Activated CD4-positive, alpha-beta T cell treated with anti-CD3 and anti-CD28 coated beads, Interleukin-2, amount 50 U/mL, for 16 hours (primary cell): ENCODE measurements at places on chromosomes 12 and 14.

- DNase-seq = no peak
Measured at GRCh38 chr12:50568338-50569091, 63.7 kb downstream of the DIP2B start.

GRCh38 chr14:80933282-80933681, 8.3 kb downstream of the CEP128 start:
- no peak for DNase-seq

DNA sequence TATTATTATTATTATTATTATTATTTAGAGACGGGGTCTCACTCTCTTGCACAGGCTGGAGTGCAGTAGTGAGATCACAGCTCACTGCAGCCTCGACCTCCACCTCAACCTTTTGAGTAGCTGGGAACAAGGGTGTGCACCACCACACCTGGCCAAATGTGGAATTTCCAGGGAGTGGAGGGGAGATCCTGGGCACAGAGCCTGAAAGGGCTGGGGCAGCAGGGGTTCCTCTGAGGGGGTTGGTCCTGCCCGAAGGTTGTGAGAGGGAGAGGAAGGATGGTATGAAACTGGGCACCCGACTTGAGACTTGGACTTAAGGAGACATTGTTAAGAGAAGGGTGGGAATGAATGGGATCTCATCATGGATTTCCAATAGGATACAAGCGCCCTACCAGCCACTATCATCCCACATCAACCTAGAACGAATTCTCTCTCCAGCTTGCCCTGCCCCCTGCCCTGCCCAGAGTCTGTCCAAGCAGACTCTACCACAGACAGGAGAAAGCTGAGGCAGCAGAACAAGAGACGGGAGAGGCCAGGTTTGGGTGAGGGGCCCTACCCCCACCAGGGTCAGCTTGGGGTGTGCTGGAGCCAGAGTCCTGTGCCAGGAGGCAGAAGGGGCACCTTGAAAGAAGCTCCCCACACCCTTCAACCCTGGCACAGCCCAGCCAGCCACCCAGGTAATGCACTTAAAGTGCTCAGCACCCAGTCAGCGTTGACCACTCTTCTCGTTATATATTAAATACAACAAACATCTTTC, 2.4 kb upstream of the DYNC1H1 start:
- DNase-seq = no peak

- no peak for DNase-seq
Measured at GRCh38 chr14:83342590-83342989, 1808.9 kb upstream of the SEL1L start.

DNA sequence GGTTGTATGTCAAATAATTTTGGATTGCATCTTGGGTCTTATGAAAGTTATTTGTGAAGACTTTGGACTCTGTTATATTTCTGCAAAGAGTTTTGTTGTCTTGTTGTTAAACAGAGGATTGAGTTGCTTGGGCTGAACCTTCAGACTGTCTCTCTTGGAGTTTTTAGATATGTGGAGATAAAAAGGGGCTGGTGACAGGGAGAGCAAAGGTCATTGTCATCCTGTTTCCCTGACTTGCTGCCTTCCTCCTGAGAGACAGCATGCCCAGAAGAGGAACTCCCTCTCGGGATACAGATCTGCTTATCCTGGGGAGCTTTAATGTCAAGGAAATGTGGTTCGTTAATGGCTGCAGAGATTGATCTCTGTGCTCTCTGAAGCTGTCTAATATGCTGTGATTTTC, 47.6 kb upstream of the RFLNA start:
- DNase-seq = no peak

DNA sequence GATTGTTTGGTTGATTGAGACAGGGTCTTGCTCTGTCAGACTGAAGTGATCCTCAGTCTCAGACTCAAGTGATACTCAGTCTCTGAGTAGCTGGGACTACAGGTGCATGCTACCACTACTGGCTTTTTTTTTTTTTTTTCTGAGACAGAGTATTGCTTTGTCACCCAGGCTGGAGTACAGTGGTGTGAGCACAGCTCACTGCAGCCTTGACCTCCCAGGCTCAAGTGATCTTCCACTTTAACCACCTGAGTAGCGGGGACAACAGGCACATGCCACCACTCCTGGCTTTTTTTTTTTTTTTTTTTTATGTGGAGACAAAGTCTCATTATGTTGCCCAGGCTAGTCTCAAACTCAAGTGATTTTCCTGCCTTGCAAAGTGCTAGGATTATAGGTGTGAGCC, 31.8 kb downstream of the CPSF2 start:
- DNase-seq = no peak

- DNase-seq = no peak
Measured at GRCh38 chr12:104154806-104155205, 16.8 kb upstream of the NFYB start.

GRCh38 chr14:73460691-73461127, 2.4 kb upstream of the NUMB start:
- DNase-seq = no peak

DNA sequence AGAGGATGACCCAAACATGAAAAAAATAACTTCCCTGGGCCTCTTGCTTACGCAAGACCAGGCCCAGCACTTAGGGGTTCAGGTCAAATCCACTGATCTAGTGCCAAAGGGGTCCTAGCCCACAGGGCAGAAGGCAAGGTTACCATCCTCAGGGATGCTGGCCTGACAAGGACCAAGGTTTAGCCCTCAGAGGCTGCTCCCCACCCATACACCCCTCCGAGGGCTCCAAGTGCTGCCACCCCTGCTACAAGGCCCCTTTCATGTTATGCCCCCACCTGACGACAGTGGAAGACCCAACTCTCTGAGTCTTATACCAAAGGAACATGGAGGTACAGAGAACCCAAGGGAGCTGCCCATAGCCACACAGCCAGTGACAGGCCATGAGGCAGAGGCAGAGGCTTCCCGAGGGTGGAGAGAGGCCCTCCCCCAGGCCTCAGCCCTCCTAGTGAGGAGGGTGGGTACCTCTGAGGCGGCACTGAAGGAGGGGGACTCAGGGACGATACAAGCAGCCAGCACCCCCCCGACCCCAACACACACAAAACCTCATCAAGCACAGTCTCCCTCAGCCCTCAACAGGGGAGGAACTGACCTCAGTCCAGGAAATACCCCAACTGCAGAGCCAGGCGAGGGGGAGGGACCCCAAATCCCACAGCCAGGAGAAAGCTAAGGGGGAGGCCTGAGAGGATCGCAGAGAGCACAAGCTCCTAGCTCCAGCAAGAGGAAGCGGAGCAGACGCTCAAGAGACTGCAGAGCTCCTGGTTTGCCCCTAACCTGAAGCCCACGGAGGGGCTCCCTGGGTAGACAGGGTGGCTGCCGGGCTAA, 37.0 kb downstream of the ANAPC7 start:
- DNase-seq = no peak

DNA sequence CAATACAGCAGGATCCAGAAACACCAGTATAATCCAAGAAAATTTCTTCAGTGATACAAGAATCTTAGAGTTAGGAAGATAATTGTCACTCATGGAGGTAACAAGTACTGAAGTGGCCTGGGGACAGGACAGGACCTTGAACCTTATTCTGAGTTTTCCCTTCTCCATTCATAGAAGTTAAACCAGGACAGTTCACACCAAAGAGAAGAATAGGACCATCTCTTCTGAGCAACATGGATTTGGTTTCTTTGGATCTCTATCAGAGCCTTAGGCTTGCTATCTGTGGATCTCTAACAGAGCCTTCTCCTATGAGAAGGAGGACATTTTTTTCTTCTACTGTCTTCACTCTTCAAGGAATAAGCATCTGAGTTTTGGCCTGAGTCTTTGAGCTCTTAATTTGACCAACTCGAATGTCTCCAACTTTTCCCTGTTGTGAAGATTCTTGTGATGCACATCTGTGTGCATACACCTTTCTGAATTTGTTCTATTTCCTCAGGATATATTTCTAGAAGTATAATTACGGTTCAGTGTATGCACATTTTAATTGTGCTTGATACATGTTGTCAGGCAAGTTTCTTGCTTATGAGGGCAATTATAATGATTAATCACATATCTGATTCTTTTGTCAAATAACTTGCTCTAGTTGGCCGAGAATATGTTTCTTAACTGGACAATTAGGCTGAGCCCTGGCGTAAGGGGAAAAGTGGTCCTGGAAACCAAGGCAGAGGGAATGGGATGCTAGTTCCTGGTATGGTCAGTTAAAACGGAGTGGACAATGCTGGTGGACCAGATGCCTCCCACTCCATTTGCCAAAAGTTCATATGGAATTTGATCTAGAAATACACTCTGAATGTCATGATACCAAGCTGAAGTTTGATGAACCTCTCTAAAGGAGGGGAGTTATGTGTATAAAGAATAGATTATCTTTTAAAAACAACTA, 6.6 kb downstream of the KRT6A start:
- no peak for DNase-seq
